Head of caudate nucleus (tissue), 42 donors: ENCODE measurements at places on chromosomes 16 and 17.

- DNase-seq: no peak
Observed at GRCh38 chr17:14959106-14959648, 305.9 kb downstream of the PMP22 start.

GRCh38 chr17:60327901-60328273 is 64.0 kb downstream of the USP32 start:
- DNase-seq: no peak

GRCh38 chr16:4859900-4860255 is 12.6 kb downstream of the UBN1 start:
- no peak for DNase-seq

DNA sequence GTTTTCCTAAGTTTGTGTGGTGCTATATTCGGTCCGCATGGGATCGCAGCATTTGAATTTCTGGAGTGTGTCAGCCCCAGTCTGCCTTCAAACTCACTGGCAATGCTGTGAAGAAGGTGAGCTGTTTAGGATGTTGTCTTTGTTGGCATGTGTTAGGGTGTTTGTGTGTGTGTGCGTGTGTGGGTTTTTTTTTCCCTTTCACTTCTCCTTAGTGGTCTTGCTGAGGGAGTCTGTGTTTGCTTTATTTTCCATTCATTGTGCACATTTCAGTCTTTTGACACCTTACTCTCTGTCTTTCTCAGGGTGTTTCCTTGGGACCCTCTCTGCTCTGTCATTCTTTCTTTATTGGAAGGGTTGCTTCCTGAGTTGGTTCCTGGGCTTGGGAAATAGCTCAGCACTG is 27.7 kb upstream of the RBFOX1 start:
- DNase-seq: no peak

- DNase-seq: no peak
Observed at GRCh38 chr16:24346734-24347133, 90.6 kb downstream of the CACNG3 start.

GRCh38 chr16:12601290-12601900 is 202.3 kb downstream of the CPPED1 start:
- no peak for DNase-seq

DNA sequence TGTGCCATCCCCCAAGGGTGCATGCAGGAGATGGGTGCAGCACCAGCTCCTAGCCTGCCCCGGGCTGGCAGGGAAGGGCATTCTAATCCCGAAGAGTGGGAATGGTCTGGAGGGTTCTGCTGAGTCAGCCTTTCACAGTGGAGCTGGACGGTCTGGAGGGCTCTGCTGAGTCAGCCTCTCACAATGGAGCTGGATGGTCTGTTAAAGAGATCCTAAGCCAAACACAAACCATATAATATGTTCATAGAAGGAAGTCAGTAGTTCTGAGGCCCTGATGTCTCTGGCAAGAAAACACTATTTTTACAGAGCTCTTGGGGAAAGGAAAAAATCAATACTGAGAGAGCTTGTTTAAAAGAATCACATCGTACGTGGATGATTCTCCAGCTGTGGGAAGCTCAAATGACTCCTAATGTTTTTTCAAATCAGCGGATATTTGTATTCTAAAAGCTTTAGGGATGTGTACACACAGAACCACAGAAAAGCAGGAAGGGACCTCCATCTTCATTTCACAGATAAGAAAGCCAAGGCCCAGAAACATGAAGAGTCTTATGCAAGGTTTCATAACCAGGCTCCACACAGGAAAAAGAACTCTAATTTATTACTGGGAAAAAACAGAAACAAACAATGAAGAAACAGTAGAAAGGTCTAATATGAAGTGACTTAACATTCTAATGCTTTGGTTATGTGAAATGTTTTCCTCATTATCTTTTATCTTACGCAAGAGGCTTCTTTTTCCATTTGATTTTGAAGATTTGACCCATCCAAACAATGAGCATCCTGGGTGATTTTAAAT is 176.3 kb downstream of the VPS53 start:
- DNase-seq: no peak

DNA sequence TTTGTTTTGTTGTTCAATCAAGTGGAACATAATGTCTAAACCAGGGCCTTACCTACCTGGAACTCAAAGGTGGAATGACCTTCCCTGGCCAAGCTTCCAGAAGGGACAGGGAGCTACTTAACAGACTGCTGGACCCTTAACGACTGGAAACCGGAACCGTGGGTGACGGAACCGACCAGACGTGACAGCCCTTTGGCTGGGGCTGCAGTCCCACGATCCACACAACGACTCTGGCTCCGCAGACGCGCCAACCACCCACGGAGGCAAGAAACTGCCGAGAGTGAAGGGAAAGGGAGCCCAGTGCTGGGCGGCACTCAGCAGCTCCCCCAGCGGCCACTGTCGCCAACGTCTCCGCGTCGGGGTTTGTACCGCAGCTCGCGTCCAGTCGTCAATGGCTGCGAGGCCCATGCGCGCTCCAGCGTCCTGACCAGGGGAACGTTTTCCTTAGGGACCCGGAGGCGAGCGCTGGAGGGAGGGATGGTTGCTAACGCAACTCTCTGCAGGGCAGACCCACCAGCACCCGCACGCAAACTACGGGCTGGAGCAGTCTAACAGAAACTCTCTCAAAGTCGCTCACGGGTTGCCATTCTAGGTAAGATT is 5.5 kb upstream of the KIF22 start:
- peak; percentile 86 for DNase-seq

- no peak for DNase-seq
Observed at GRCh38 chr17:7893187-7893880, 4.7 kb downstream of the CHD3 start.

DNA sequence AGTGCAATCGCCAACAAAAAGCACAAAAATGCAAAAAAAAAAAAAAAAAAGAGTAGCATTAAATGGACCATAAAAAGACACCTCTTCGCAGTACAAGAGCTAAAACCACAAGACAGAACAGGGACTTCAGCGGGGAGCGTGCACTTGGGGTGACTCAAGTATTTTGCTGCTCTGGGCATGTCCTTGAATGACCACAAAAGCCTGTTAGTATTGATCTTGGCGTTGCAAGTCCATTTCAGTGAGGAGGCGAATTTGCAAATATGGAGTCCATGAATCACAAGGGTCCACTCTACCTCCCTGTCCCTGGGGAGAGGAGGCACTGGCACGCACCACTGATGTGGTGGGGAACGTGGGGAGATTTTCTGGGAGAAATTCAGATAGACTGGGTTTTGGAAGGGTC is 78.9 kb downstream of the CNGB1 start:
- no peak for DNase-seq

DNA sequence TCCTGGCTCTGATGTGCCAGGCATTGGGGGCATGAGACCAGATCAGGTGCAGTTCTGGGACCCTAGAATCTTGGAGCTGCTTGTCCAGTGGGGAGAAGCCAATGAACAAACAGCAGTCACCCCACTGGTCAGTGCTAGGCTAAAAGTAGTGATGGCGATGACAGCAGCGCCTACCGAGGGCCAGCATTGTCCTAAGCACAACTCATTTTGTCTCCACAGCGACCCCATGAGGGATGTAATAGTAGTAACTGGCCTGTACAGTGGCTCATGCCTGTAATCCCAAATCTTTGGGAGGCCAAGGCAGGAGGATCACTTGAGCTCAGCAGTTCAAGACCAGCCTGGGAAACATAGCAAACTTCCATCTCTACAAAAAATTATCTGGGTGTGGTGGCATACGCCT is 6.2 kb downstream of the SMCR8 start:
- no peak for DNase-seq

DNA sequence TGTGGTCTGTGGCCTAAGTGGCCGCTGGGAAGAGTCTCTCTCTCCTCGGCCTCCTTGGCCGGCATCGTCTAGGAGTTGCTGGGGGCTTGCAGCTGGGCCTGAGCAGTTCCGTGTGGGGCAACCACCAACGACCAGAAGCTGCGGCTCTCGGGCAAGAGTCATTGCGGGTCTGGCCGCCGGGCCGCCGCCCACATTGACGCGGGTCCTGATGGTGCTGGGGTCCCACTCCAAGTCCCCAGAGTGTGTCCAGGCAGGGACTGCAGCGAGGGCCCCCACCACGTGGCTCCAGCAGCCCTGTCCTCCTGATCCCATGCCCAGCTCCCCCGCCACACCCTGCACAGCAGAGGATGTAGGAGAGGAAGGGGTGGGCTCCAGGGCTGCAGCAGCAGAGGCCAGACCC is 30.9 kb downstream of the UNKL start:
- DNase-seq: no peak

DNA sequence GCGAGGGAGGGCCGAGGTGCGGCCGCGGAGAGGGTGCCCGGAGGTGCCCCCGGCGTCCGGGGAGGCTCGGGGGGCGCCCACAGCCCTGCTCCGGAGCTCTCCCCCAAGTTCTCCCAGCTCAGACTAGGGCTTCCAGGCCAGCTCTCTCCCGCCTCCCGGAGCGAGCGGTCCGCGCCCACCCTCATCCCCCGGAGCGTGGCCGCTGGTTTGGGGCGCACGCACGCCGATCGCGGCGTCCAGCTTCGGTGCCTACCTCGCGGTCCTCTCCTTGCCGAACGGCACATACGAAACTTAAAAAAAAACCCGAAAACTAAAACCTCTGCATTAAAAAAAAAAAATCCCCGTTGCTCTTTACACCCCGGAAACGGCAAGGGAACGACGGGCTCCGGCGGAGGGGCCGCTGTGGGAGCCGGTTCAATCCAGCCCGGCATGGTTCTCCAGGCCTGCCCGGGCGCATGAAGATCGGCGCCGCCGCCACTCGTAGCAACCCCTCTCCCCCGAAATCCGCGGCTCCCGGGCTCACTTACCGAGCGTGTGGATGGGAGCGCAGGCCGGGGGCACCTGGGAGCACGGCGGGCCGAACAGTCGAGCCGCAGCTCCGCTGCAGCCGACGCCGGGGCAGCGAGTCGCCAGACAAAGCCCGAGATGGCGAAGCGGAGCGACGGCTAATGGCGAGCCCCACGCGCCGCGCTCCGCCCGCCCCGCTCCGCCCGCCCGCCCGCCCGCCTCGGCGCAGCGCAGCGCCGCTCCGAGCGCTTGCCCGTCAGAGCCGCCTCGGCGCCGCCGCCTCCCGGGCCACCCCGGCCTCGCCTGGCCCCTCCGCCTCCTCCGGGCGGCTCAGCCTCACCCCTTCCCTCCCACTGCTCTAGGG is 973 bp upstream of the UBTF start:
- DNase-seq: peak; percentile 80

- DNase-seq: no peak
Observed at GRCh38 chr17:39606434-39607056, 1.2 kb downstream of the NEUROD2 start.

DNA sequence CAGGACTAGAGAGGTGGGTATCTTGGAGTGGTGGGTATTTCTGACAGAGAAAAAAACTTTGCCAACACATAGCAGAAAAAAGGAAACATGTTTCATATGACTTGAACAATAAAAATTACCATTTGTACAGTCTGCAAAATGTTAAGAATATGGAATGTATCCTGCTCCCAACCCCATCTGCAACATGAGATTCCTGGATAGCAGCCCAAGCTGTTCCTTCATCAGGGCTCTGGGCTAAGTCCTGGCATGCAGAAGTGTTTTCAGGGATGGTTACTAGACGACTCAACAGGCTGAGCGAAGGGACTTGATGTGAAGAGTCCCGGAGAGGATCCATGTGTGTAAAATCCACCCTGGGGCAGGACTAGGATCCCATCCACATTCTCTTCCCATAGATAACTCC is 121.0 kb upstream of the IRX3 start:
- no peak for DNase-seq

GRCh38 chr16:84559311-84559932 is 55.0 kb upstream of the MEAK7 start:
- no peak for DNase-seq

GRCh38 chr17:4986951-4987766 is at the start of gene CAMTA2:
TSS of gene CAMTA2 (minus strand) at chr17:4987675. CDS start at chr17:4986222, 1,453 bp downstream.
- peak; percentile 90 for DNase-seq

- DNase-seq: no peak
Observed at GRCh38 chr17:6749519-6749918, 6.3 kb upstream of the XAF1 start.

GRCh38 chr16:85328676-85329058 is 216.4 kb upstream of the CIBAR2 start:
- no peak for DNase-seq
